ENCODE measurements at places on chromosomes 6 and 20.

GRCh38 chr6:167881327-167881726, 54.6 kb downstream of the AFDN start:
- no peak for DNase-seq

GRCh38 chr6:3333263-3333662, 74.5 kb downstream of the PSMG4 start:
- DNase-seq = peak; percentile 13

DNA sequence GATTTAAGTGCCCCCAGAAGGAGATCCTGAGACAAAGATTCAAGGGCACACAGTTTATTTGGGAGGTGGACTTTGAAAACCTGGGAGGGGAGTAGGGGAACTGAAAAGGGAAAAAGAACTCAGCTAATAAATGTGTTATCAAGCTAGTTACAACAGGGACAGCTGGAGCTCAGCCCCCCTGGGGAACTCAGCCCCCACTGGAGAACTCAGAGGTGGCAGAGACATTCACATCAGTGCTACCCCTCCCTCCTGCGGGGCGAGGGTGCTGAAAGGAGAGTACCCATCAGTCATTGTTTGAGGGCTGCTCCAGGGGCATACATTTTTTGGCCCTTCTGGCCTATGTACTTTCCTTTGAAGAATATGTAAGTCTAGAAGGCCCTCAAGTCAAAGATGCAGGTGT, 101.4 kb downstream of the LRFN2 start:
- no peak for DNase-seq

DNA sequence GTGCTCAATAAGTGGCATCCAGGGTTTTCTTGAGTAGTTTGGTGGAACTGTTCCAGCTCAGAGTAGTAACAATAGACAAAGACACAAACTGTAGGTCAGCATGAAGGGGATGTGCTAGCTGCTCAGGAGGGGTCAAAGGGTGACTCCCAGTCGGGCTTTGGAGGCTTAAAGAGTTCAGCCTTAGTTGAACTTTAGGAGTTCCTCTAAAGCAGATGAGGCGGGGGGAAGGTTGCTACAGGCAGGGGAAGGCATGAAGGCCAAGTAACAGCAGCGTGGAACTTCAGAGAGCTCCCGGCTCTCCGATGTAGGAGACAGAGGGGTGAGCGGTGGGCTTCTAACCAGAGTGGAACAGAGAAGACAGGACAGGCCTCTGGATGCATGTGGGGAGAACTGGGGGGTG, 115.5 kb upstream of the CD93 start:
- DNase-seq = no peak

GRCh38 chr6:140018588-140018987, 644.1 kb upstream of the CITED2 start:
- no peak for DNase-seq

GRCh38 chr20:62751551-62752150, 43.0 kb downstream of the NTSR1 start:
- no peak for DNase-seq

DNA sequence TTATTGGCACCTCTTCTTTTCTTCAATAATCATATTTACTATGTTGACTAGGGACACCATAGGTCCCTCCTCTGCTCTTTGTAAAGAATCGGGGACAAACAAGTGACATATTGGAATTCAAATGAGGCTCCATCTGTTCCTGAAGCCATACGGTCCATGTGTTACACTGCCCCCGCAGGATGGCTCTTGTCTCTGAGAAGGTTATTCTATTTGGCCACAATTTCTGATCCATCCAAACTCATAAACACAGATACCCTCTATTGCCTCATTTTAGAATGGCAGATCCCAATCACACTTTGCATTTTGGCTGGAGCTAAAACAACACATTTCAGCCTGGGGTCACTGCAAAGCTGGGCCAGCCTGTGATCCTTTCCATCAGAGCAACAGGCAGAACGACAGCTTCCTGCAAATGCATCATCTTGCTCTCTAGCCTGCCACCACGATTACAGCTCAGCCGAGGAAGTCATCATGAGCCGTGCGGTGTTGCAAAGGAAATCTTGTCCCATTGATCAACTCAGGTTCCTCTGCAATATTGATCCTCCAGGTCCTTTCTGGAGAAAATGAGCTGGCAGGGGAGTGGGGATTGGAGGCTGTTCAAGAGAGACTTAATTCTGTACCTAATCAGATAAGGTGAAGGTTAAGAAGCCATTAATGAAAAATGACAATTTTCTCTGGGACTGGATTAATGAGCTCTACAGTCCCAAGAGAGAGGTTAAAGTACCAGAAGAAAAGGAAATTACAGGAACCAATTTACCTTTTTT, 73.1 kb downstream of the AGPAT4 start:
- no peak for DNase-seq

GRCh38 chr6:147203311-147204059, 732 bp upstream of the STXBP5 start:
- DNase-seq = peak; percentile 83

GRCh38 chr6:168670401-168670985, 229.5 kb downstream of the SMOC2 start:
- no peak for DNase-seq

DNA sequence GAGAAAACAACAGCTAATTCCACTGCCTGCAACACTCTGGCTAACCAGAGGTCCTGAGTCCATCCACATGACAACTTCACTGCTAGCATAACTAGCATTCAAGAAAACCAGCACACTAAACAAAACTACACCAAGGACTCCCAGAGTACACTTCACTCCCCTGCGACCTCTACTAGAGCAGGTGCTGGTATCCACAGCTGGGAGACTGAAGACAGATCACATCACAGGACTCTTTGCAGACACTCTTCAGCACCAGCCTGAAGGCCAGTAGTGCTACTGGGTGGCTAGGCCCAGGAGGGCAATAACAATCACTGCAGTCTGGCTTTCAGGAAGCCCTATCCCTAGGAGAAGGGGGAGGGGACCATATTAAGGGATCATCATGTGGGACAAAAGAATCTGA, 54.4 kb upstream of the MYB start:
- DNase-seq = no peak
